ENCODE measurements at places on chromosomes 1 and 21.

- H3K27me3 ChIP-seq, result no peaks in the 10 kb centered on the region
- no peak overlapping the region for H3K27ac ChIP-seq
- no peak for DNase-seq
- no peaks in the 10 kb centered on the region for H3K4me1 ChIP-seq
- no peak overlapping the region for H3K4me3 ChIP-seq
These were observed 262.0 kb downstream of the TNR start for GRCh38 chr1:175481126-175482070.

GRCh38 chr1:156656806-156657740 is 15.2 kb downstream of the BCAN start:
- H3K4me3 ChIP-seq, result peak overlapping the region; percentile 36
- H3K4me1 ChIP-seq, result peaks cover 47% of the 10 kb centered on the region

DNA sequence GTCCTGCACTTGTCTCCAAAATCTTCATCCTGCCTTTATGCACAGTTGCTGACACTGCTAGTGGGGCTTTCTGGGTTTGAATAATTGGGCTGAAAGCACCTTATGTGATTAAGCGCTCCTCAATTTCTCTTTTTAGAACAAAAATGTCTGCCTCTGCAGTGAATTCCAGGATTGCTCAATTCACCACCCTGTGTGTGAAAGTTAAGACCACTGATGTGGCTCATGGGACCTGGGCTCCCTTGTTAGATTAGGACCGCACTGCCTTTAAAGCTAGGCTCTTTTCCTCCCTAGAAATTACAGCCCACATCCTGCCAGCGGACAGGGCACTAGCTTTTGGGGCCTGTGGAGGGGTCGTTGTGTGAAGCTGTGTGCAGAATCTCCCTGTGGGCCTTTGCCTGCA is 18.8 kb downstream of the KIAA1614 start:
- no peaks in the 10 kb centered on the region for H3K27me3 ChIP-seq
- no peak overlapping the region for H3K4me3 ChIP-seq
- no peaks in the 10 kb centered on the region for H3K36me3 ChIP-seq
- no peak overlapping the region for H3K27ac ChIP-seq

DNA sequence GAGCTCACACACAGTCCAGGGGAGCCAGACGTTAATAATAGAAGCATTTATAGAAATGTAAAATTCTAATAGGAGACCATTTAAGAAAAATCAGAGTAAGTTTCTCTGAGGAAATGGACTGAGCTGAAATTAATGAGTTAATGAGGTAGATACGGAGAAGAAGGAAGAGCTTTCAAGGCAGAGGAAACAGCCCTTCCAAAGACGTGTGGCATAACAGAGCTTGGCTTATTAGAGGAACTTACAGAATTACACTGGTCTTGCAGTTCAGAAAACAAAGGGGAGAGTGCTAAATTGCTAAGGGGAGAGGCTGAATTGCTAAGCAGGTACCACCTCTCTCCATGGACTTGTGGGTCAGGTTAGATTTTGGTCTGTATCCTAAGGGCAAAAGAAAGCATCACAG is 8.2 kb upstream of the PIGK start:
- no peak overlapping the region for H3K4me3 ChIP-seq
- DNase-seq, result no peak
- no peaks in the 10 kb centered on the region for H3K36me3 ChIP-seq
- no peaks in the 10 kb centered on the region for H3K27me3 ChIP-seq
- no peaks in the 10 kb centered on the region for H3K4me1 ChIP-seq

GRCh38 chr1:87092846-87093245 is 178.4 kb downstream of the HS2ST1 start:
- no peaks in the 10 kb centered on the region for H3K36me3 ChIP-seq
- H3K27ac ChIP-seq, result no peak overlapping the region
- H3K27me3 ChIP-seq, result no peaks in the 10 kb centered on the region

DNA sequence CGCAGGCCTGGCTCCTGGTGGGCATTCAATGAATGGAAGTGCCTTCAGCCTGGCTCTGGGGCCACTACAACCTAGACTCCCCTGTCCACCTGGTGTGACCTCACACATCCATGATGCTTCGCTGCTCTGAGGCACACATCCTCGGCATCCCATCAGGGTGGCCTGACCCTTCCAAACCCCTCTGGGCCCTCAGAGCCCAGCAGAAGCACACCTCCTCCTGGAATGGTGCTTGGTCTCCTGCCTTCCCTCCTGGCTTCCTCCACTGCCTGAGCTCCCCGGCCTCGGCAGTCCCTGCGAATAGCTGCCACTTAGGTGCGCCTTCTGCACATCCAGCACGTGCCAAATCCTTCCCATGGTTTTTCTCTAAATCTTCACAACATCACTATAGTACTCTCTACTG is 133.8 kb downstream of the GLIS1 start:
- no peaks in the 10 kb centered on the region for H3K4me1 ChIP-seq
- H3K27ac ChIP-seq, result no peak overlapping the region

GRCh38 chr1:58687516-58687915 is 12.3 kb downstream of the MYSM1 start:
- H3K27me3 ChIP-seq, result no peaks in the 10 kb centered on the region
- no peaks in the 10 kb centered on the region for H3K4me1 ChIP-seq
- no peak overlapping the region for H3K27ac ChIP-seq
- DNase-seq, result no peak

GRCh38 chr1:201347498-201348210 is 29.8 kb downstream of the TNNT2 start:
- H3K27ac ChIP-seq, result no peak overlapping the region
- DNase-seq, result no peak
- H3K27me3 ChIP-seq, result peaks cover 14% of the 10 kb centered on the region
- no peaks in the 10 kb centered on the region for H3K4me1 ChIP-seq
- H3K4me3 ChIP-seq, result no peak overlapping the region

GRCh38 chr1:104353580-104353979 is 603.9 kb downstream of the AMY1C start:
- no peak for DNase-seq
- no peaks in the 10 kb centered on the region for H3K27me3 ChIP-seq
- H3K27ac ChIP-seq, result no peak overlapping the region
- no peak overlapping the region for H3K4me3 ChIP-seq
- no peaks in the 10 kb centered on the region for H3K4me1 ChIP-seq

DNA sequence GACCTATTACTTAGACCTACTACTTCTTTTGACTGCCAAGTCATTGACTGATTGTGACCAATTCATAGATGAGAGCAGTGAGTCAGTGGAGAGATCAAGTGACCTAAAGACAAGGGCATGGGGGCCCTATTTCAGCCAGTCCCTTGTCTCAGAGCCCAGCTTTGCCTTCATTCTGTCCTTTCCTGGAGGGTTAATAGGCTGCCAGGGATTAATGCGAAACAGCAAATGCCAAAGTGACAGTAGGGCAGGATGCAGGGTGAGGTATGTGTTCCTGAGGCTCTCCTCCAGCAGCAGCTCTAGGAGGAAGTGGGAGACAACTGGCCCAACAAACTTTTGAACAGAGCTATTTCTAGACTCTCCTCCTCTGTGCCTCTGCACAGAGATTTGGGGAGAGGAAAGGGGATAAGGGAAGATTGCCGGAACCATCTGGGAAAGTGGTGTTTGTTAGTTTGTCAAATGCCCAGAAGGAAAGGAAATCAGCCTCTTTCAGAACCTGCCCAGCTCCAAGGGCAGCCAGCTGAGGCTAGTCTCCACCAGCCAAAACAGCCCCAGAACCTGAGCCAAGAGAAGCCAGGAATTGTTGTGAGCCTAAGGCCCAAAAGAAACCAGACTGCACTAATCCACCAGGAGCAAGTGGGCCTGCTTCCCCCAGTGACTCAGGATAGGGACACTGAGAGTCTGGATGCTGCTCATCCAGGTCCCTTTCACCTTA is 4.9 kb upstream of the S100A3 start:
- no peak overlapping the region for H3K4me3 ChIP-seq
- H3K4me1 ChIP-seq, result peaks cover 10% of the 10 kb centered on the region
- H3K36me3 ChIP-seq, result no peaks in the 10 kb centered on the region
- H3K27ac ChIP-seq, result no peak overlapping the region
- no peak for DNase-seq

GRCh38 chr1:24409535-24409934 is 4.0 kb downstream of the STPG1 start:
- H3K36me3 ChIP-seq, result no peaks in the 10 kb centered on the region
- H3K27ac ChIP-seq, result no peak overlapping the region
- no peaks in the 10 kb centered on the region for H3K27me3 ChIP-seq

- H3K27me3 ChIP-seq, result peaks cover 11% of the 10 kb centered on the region
- no peak for DNase-seq
- H3K36me3 ChIP-seq, result no peaks in the 10 kb centered on the region
- no peak overlapping the region for H3K27ac ChIP-seq
- no peaks in the 10 kb centered on the region for H3K4me1 ChIP-seq
These were observed 221.4 kb downstream of the PTPRU start for GRCh38 chr1:29457496-29458368.

DNA sequence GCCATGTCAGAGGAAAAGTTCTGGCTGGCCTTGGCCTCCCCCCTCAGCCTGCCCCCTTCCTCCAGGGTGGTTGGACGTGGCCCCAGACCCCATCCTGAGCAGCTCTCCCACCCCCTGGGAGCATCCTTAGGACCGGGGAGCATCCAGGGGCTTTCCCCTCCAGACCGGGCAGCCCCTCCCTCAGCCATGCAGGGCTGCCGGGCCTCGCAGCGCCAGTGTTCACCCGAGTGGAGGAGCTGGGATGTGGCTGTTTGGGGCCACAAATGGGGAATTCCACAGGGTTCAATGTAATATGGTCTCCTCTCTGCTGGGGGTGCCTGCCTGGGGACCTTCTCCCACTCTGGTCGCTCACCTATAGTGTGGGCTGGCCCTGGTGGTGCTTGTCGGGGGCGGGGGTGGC is 4.2 kb upstream of the PFKL start:
- no peaks in the 10 kb centered on the region for H3K27me3 ChIP-seq
- H3K4me1 ChIP-seq, result peaks cover 5% of the 10 kb centered on the region
- H3K4me3 ChIP-seq, result no peak overlapping the region
- no peak overlapping the region for H3K27ac ChIP-seq

GRCh38 chr1:7464736-7465135 is 306.4 kb upstream of the VAMP3 start:
- no peak overlapping the region for H3K27ac ChIP-seq
- no peaks in the 10 kb centered on the region for H3K27me3 ChIP-seq
- no peak for DNase-seq

DNA sequence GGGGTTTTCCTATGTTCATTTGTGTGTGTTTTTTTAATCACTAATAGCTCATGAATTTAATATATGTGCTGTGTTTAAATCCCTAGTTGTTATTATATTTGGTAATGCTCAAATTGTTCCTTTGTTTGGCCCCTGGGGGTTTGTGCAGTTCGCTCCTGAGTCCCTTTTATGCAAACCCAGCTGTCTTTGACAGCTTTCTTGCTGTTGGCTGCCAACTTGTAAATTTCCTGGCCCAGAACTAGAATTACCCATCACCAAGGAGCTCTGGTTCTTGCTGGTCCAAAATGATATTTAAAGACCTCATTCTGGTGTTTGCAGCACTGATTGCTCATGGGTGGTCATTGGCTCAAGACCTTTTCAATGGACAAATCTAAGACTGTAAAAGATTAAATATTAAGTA is 39.6 kb upstream of the PGBD5 start:
- H3K4me1 ChIP-seq, result no peaks in the 10 kb centered on the region
- no peak for DNase-seq
- no peak overlapping the region for H3K27ac ChIP-seq
- no peak overlapping the region for H3K4me3 ChIP-seq
- H3K27me3 ChIP-seq, result peaks cover 10% of the 10 kb centered on the region

DNA sequence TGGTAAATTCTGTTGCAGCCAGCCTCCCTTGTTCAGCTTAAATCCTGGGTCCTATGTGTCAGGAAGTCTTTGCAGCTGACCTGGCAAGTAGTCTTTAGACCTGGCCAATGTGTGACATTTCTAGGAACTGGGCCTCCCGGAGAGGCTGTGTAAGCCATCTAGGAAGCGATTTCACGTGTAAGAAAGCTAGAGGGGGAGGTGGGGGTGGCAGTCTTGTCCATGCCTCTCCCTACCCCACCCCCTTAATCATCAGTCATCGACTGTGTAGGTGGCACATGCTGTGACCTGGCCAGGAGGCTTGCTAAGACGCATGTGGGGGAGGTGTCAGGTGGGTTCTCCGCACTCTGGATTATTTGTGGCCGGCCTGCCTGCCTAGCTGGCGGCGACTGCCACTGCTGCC is 8.4 kb downstream of the C1orf226 start:
- no peaks in the 10 kb centered on the region for H3K36me3 ChIP-seq
- H3K4me3 ChIP-seq, result no peak overlapping the region
- H3K27ac ChIP-seq, result peak overlapping the region; percentile 58
- no peak for DNase-seq

- no peaks in the 10 kb centered on the region for H3K36me3 ChIP-seq
- no peak overlapping the region for H3K27ac ChIP-seq
- peaks cover 8% of the 10 kb centered on the region for H3K4me1 ChIP-seq
- H3K27me3 ChIP-seq, result no peaks in the 10 kb centered on the region
- DNase-seq, result no peak
- H3K4me3 ChIP-seq, result no peak overlapping the region
These were observed 13.0 kb upstream of the SLC6A9 start for GRCh38 chr1:44044071-44044801.

- no peaks in the 10 kb centered on the region for H3K36me3 ChIP-seq
- H3K4me1 ChIP-seq, result no peaks in the 10 kb centered on the region
- no peaks in the 10 kb centered on the region for H3K27me3 ChIP-seq
- DNase-seq, result no peak
These were observed 126.4 kb upstream of the GALNT2 start for GRCh38 chr1:229940684-229941083.

DNA sequence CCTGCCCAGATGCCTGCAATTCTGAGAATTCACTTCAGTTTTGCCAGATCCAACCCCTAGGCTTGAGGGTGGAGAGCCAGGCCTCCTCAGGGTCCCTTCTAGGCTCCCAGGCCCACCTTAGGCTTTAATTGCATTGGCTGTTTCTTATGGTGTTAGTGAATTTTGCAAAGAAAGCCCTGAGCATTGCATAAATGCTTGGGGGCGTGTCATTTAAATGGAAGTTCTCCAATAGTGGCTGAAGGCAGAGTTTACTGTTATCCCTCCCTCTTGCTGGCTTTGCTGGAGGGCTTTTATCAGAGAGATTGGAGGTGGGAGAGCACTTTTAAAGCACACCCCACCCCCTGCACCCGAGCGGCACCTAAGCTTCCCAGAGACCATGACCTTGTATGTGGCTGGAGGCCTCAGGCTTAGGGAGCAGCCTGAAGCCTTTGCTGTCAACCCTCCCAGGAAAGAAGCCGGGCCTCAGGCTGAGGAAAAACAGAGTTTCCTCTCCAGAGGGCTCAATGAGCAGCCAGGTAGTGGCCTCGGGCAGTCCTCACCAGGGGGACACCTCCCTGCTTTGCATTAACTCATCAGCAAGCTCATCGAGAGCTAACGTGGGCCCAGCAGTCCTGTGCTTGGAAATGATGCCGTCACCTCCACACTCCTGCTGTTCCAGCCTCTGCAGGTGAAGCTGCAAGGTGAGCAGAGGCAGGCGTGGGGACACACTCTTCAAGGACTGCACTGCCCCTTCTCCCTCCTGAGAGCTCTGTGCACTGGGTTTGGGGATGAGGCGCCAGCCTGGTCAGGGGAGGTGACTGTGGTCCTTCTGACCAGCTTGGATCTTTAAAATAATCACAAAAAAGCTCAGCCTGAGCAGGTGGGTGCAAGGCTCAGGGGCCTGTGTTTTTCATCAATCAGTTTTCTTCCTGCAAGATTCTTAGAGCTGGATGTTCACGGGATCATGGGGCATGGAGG is 58.0 kb downstream of the STUM start:
- H3K36me3 ChIP-seq, result no peaks in the 10 kb centered on the region
- no peak for DNase-seq
- H3K4me1 ChIP-seq, result peaks cover 9% of the 10 kb centered on the region
- no peaks in the 10 kb centered on the region for H3K27me3 ChIP-seq
- no peak overlapping the region for H3K27ac ChIP-seq

Measured in transverse colon (tissue), 4 donors.